ENCODE measurements at places on chromosomes 2 and 18. TPM values are rescaled to one million over a fixed set of nuclear protein-coding genes. Genes with fewer than 3 reads are reported as not detected.

The ZSCAN30 gene
- total RNA-seq: 2.3 TPM

GRCh38 chr2:212841460-212841859 is 302.9 kb upstream of the ERBB4 start:
- DNase-seq: no peak

The STK11IP gene
- 16.9 TPM for total RNA-seq

GRCh38 chr18:22558945-22559385 is 141.2 kb upstream of the CTAGE1 start:
- peak; percentile 88 for DNase-seq

The CPLX4 gene
- not detected for total RNA-seq

The C2orf76 gene
- total RNA-seq: 19.6 TPM

The TRIM43 gene
- total RNA-seq: not detected

The TEX44 gene
- not detected for total RNA-seq

The IL1RN gene
- total RNA-seq: not detected

The UGGT1 gene
- 45.1 TPM for total RNA-seq

DNA sequence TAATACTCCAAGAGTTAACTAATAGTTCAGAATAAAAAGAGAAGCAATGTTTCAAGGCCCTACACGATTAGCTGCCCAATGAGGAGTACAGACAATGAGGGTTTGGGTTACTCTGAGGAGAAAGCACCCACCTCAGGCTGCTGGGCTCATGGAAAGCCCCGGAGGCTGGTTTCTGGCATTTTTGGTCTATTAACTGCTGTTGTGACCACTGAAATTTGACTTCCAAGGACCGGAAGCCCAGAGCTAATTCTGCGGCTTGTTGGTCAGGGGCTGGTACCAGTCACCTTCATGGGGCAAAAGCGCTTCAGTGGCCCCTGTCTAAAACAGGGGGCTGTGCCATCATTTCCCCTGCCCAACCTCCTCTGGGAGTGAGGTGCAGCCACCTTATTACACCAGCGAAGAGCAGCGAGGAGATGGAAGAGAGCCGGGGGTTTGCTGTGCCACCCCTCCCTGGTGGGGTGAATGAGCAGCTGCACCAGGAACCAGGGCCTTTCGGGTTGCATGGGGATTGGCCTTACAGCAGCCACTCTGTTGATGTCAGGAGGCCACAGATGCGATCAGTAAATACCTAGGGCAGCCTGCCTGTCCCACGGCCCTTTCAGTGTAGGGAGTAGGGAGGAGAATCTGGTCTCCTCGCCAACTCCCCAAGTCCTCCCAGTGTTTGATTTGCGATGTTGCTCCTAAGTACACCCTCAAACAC is 131.3 kb downstream of the CELF4 start:
- no peak for DNase-seq

GRCh38 chr2:238879621-238880377 is 31.9 kb downstream of the TWIST2 start:
- no peak for DNase-seq

The CD8B2 gene
- total RNA-seq: not detected

The LMAN1 gene
- 107 TPM for total RNA-seq
